AG04449 (cell line): ENCODE measurements at places on chromosomes 13 and 19.

GRCh38 chr13:113045251-113046127 is 60.1 kb upstream of the F7 start:
- DNase-seq = no peak

DNA sequence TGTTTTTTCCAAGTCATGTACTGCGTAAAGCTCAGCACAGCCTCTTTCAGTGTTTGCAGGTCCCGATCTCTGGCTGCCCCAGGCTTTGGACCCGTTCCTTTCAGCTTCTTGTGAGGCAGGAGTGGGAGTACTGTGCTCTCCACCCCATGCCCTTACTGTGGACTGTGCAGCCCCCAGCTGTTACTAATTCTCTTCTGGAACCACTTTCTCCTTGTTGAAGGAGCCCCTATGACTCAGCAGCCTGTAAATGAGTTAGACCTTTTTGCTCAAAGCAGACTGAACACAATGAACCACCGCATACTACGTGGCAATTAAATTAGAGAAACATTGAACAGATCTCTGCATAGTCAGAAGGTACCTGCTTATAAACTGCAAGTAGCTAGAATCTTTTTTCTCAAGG is 39.0 kb downstream of the SERTM1 start:
- DNase-seq = no peak

GRCh38 chr19:10836479-10837330 is 693 bp upstream of the TMED1 start:
- DNase-seq = no peak

DNA sequence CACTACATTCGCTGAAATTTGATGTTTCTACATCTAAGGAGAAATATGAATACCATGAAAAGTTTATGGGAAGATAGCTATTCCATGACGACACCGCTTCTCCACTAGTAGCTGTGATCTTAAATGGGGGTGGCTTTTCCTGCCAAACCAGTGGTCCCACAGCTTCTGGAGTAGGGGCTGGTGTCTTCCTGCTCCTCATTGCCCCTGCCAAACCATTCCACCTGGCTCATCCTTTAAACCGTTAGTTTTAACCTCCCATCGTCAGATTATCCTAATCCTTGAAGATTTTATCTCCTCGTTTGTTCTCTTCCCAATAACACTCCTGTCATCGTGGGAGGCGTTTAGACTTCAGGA is 568 bp upstream of the ZNF230 start:
- DNase-seq = no peak
